ENCODE measurements at places on chromosomes 7 and 10.

- DNase-seq, result no peak
Measured at GRCh38 chr7:98321301-98321700, 39.8 kb downstream of the BRI3 start.

- no peak for DNase-seq
Measured at GRCh38 chr7:84998665-84999064, 188.2 kb downstream of the SEMA3D start.

DNA sequence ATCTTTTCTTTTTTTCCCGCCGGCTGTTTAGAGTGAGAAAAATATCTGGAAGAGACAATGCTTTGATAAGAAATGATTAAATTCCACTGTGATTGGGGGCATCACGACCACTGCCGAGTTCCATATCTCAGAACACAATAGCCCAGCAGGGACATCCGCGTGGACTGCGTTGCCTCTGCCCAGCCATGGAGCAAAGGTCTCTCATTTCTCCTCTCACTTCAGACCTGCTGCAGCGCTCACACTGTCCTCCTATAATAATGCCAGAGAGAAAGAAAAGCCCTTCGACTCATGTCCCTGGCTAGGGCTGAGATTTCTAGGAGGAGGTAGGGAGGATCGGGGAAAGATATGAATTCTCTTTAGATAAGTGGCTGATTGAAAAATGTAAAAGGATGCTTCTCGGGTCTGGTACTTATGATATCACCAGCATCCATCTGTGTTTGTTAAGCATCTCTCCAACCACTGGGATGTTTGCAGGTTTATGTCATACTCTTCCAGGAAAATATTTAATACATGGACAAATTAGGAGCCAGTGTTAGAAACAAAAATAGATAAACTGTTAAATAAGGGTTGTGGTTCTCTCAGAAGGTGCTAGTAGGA is 472.9 kb upstream of the AKR1E2 start:
- DNase-seq, result no peak

- DNase-seq, result no peak
Measured at GRCh38 chr10:124742413-124743190, 1.6 kb downstream of the FAM53B start.

DNA sequence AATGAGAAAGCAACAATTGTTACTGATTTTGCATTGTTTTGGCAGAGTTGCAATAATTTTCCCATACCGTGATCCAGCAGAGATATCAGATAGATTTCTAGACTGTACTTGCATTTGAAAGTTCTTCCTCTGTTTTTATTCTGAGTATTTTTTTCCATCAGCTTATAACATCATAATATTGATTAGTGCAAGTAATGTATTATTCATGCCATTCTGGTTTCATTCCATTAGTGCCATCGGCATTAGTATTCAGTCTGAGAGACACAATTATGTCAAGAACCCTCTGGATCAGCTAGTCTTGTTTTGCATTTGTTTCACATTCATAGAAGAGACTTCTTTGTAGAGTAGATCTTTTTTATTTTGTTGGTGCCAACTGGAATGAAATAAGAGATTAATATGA is 304.0 kb downstream of the BBS9 start:
- no peak for DNase-seq

DNA sequence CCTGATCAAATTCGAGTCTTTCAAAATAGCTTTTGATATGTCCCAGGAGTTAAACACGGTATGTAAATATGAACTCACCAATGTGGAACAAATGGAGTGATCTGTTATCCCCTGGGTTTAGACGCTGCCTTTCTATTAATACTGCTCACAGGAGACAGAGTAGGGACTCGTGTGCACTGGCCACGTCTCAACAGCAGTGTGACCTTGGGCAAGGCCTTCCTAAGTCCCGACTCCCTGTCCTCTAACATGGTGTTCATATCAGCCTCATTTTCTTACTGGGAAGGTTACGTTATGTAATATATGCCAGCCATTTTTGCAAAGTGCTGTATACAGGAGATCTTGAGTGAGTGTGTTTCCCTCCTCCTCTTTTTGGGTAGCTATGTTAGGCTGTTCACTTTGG is 1.8 kb downstream of the WDR37 start:
- DNase-seq, result no peak

- DNase-seq, result no peak
Measured at GRCh38 chr7:129741743-129742213, 130.3 kb downstream of the NRF1 start.

- DNase-seq, result no peak
Measured at GRCh38 chr10:75245354-75246250, 9.8 kb upstream of the COMTD1 start.

DNA sequence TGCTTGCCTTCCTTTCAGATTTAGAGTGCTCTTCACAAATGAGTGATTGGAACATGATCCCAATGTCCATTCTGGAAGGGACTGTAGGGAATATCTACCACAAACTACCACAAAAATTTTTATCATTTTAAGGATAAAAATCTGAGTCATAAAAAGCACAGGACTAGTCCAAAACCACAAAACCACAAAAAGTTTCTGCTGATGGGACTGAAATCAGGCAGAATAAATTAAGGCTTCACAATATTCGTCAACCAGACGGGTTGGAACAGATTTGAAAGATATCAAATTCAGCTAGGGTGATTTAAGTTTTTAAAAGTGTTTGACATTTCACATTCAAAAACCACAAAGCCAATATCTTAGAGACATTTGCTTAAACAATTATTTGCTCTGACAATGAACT is 100.1 kb upstream of the PTN start:
- no peak for DNase-seq

DNA sequence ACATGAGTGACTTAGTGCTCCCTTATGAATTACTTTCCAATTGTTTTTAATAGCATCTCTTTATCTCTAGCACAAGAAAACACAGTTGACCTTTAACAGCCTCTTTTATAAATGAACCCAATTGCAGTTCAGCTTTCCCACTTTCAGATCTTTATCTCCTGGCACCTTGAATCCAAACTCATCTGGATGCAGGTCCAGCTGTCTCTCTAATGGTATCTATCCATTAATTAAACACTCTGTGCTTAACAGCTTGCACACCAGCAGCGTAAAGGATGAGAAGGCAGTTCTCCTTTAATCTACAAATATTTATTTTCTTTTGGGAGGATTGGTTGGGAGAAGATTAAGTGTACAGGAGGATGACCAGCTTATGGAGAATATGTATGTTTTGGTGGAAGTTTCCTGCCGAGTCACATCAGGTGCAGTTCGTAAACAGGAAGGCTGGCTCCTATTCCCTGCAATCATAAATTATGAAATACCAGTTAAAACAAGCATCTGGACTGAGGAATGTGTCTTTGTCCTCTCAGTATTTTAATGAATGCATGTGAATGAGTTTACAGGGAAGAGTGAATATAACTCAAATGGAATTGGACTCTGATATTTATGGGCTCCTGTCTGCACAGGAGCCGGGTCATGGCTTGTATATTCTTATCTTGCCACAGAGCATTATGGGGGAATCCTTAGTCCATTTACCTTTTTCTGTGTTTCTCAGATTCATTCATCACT is 232.7 kb downstream of the PHF14 start:
- DNase-seq, result no peak

DNA sequence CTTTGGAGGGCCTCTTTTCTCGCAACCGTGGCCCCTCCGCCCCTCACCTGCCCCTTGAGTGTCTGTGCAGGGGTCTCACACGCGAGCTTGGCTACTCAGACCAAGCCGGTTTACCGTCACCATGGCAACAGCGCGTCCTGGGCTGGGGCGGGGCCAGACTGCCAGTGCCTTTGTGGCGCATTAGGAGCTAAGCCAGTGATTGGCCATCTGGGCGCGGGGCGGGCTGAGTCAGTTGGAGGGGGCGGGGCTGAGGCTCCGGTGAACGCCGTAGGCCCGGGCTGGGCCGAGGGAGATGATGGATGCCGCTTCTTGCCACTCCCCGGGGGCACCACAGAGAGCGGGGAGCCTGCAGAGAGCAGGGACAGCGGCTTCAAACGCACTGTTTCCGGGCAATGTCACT is 48.7 kb upstream of the FXYD4 start:
- no peak for DNase-seq

DNA sequence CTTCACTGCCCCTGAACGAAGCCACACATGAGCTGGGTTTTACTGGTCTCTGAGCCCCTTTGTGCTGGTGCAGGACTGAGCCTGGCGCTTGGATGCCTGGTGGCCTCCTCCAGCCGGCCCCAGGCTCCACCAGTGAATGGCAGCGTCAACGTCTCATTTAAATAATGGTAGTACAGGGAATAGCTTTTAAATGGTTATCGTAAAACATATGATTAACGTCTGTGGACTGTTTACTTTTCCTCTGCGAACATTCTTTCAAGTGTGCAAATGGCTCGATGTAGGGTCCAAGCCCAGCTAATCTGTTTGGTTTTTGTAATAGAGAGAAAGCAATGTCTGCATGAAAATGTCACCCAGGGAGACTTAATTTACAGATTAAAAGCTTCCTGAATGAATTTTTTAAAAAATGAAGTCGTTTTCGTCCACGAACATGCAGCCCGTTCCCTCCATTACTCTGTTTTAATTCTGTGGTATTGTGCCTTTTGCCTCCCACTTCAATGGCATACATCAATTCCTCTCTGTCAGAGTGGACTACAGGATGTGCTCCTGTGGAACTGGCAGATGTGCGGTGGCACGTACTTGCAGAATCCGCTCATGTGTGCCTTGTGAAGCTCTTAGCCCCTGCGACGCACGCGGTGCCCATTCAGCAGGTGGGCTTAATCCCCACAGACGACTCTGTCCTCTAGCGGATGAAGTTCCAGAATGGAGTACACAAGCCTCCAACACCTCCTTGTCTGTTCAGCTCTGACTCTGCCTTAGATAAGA is 192.7 kb downstream of the TCF7L2 start:
- no peak for DNase-seq

DNA sequence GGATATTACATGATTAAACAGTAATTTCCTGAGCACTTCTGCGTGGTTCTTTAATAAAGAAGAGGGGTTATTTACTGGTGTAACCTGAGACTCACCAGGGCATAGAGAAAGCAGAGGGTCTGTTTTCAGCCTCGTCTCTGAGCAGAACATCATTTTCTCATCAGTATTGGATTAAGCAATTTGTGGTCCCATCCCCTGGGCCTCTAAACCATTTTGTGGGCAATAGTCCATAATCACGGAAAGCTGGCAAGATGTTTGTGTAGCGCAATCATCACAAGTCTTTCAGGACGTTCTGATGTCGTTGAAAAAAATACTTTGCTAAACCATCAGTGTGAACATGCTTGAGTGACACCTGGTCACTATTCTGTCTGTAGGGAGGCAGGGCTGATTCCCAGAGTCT is 37.1 kb upstream of the SEC61G start:
- no peak for DNase-seq

DNA sequence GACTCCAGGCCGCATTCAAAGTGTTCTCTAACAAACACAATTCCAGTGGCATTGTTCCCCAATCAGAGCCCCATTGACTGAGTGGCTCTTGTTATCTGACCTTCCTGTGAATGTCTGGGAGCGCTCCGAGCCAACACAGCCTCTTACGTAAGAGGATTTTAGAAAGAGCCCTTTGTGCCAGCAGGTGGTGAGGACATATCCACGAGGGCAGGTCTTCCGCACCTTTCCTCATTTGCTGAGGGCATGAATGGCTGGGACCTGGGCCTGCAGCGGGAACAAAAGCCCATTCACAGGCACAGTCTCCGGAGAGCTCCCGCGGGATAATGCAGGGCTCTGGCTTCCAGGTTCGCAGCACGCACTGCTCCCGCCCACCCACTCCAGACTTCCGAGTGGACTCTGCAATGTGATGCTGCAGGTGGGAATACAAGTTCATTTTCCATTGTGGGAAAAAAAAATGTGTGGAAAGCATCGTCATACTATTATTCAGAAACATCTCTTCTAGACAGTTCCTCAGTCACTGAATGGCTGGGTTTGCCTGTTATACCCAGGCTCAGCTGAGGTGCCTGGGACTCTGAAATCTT is 295.0 kb upstream of the IGFBP3 start:
- DNase-seq, result no peak

- no peak for DNase-seq
Measured at GRCh38 chr10:113244750-113245149, 294.7 kb downstream of the TCF7L2 start.

- no peak for DNase-seq
Measured at GRCh38 chr7:143245123-143245522, 18.1 kb upstream of the GSTK1 start.

GRCh38 chr10:27745732-27746396 is at the start of gene MKX:
MKX (minus strand) TSS chr10:27745819; CDS start chr10:27743415, 2,404 bp downstream.
- no peak for DNase-seq

DNA sequence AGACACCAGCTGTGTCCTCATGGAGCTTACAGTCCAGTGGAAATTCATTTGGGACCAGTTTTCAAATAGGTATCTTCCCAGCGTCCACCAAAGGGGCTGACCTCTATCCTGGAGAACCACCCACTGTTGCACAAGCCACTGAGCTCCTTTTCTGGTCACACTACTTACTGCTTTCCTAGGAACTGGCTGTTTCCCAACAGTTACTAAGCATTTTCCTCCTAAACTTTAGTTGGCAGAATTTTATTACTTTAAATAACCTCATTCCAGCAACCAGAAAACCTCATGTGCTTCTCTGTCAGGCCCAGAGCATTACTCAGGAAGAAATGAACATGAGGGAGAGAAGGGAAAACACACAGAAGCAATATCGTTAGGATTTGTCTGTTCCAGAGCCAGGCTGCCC is 183.1 kb downstream of the GPAM start:
- no peak for DNase-seq

GRCh38 chr10:88004451-88004850 is 141.0 kb downstream of the PTEN start:
- no peak for DNase-seq

DNA sequence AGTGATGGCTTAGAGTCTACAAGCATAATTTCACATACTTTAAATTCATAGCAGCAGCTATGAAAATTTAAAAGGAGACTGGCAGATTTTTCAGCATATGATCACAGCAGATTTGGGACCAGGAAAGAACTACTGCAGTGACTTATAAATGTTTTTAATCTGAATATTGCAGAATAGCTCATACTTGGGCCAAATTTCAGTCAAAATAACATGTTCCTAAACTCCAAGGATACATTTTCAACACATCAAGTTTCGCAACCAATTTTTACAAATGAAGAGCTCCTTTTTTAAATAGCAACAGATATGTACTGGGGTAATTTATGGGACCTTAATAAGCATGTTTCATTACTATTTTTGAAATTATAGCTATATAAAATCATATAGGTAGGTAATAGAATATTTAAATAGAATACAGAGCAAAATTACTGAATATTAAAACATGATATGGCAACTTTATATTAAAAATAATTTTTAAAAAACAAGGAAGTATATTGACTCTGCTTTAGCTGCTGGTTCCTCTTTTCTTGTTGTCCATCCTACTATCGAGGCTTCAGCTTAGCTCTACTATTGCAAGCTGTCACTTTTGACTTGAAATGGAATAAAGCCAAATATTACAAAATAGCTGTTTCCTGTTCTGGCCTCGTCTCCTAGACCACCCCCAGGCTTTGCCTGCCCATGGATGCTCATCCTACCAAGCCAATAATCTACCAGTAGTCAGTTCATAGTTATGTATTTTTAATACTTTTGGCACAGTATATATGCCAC is 123.1 kb downstream of the NRBF2 start:
- DNase-seq, result no peak

DNA sequence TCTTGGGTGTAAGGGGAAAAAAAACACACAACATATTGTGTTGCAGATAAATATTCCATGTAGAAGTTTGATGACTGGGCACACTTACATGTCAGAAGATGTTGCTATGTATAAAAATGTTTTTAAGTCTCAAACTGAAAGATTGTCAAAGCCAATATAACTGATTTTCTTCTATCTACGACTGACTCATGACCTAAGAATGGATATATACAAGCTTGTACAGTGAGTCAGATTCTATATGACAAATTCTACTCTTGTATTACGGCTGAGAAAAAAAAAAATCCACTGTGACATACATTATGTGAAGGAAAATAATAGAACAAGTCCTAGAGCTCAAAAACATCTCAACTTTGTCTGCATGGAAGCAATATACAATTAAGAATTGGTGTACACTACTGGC is 343.0 kb upstream of the PCDH15 start:
- DNase-seq, result no peak
